ENCODE measurements at places on chromosomes 5 and 9.
A peak's percentile ranks its signal among the peaks of the same experiment; 100 is the strongest.

DNA sequence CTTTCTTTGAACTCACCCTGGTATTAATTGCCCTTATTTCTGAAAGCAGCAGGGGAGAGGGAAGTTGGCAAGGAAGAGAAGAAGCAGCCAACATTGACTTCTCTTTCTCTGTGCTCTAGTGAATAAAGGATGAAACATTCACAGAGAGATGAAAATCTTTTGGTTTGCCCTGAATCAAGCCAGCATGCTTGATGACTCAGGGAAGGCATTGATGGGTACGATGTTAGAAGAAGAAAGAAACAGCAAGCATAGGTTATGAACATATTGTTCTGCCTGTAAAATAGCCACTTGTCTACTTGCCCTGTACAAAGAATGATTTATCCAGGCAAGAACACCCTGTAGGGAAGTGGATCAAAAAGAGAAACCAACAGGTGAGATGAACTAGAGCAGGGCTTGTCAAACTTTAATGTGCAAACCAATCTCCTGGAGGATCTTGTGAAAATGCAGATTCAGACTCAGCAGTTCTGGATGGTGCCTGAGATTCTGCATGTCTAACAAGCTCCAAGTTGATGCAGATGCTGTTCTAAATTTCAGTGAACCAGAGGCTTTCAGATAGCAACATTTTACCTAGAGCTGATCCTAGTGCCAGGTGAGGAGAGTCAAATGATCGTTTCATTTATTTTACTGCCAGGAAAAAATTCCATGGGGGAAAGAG is 586.6 kb upstream of the TLE4 start:
- DNase-seq = no peak

DNA sequence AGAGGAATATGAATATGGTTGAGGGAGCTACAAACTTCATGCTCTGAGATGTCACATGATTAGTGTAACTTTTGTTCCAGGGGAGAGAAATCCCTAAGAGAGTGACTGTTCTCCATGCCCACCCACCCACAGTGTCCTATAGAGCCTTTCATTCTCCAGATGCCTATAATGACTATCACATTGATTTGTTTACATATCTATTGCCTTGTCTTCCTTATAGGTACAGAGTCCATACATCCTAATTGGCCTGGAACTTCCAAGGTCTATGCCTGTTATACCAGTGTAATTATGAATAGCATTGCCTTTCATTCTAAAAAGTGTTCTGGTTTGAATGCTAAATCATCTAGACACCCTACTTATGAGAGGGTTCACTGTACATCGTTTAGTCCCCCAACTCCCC is 475.4 kb downstream of the RAB3C start:
- no peak for DNase-seq

DNA sequence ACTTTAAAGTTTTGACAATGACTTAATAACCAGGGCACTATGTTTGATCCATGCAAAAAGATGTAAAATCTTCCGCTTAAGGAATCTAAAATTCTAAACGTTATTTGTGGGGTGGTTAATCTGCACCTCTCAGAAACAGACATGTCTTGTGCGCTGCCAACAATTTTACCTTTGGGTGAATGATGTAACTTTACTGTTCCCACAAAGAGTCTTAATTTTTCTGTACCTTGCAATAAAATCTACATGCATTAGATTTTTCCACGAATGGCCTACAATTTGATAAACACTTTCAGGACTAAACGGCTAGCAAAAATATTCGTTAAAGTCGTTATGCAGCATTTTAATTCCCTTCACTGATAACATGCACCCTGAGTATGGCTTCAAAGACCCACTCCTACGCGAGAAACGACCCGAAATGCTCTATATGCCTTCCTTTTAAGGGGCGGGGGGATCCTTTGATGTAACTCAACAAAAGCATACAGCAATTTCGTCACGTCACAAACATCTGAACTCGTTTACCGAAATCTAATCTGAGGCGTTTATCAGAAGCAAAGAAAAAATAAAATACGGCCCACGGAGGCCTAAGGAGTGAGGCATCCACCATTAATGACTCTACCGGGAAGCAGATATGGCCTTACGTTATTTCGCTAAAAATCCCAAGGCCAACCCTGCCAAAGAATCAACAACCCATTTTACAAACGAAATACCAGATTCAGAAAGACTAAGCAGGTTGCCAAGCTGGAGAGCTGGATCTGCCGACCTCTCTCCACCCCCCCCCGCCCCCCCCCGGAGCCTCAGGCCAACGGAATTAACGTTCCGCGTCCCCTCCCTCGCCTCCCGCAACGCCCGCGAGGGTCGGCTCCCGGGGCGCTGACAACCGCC is 621 bp downstream of the AK6 start:
- DNase-seq = peak; percentile 32

DNA sequence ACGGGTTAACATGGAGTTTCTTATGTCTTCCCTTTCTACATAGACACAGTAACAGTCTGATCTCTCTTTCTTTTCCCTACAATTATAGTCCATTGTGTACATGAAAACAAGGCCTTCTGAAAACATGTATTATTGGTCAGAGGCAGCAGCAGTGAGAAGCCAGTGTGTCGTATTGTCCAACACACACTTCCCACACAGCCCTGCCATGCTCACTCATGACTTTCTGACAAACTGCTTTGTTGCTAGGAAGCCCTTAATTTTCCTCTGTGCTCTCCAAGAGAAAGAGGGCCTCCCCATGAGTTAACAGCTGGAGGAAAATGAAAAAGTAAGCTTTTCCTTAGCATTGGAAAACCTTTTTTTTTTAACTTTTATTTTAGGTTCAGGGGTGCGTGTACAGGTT is 56.4 kb upstream of the N4BP3 start:
- DNase-seq = no peak

DNA sequence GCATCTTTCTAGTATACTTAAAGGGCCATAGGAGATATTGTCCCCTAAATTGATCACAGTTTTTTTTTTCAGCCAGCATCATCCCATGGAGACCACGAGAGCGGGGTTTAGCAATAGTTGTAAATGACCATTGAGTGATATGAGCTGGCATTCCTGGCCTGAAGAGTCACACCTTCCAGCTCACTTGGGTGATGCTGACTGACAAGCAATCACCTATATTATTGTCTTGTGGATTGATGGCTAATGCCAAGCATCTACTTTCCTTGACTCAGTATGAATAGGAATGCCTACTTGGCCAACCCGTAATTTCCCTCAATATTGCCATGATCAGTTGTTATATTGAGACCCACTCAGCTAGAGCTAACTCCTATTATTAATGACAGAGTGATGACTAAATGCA is 70.5 kb downstream of the ADAMTSL1 start:
- no peak for DNase-seq

- DNase-seq = no peak
These were observed 62.1 kb downstream of the TRIM32 start for GRCh38 chr9:116749176-116749575.

DNA sequence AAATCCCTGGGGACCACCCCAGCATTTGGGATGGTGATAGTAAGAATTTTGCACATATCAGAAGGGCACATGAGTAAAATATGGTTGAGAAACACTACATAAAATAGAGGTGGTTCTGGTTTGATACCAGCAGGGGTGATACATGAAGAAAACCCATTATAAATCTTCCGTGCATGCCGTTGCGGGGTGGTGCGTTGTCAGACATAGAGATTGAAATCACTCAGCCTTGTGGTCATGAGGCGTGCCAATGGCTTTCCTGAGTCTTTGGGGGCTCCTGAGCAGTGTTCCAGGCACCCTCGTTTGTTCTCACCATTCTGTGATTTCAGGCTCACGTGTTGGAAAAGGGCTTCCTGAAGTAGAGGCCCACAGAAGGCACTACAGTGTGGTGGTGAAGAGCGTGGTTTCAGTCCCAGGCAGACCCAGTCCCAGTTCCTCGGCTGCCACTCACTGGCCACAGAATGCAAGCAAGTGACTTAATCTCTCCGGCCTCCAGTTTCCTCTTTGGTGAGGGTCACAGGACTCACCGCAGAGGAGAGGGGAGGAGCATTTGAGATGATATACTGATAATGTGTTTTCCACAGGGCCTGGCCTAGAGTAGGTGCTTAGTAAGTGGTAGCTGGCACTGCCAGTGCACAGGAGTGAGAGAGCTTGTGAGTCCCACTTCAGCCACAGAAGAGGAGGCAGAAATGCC is 20.5 kb upstream of the GLRX start:
- DNase-seq = peak; percentile 98

GRCh38 chr9:93193388-93194220 is 9.7 kb downstream of the WNK2 start:
- no peak for DNase-seq

GRCh38 chr5:176133289-176133870 is 104.8 kb upstream of the SIMC1 start:
- DNase-seq = no peak

DNA sequence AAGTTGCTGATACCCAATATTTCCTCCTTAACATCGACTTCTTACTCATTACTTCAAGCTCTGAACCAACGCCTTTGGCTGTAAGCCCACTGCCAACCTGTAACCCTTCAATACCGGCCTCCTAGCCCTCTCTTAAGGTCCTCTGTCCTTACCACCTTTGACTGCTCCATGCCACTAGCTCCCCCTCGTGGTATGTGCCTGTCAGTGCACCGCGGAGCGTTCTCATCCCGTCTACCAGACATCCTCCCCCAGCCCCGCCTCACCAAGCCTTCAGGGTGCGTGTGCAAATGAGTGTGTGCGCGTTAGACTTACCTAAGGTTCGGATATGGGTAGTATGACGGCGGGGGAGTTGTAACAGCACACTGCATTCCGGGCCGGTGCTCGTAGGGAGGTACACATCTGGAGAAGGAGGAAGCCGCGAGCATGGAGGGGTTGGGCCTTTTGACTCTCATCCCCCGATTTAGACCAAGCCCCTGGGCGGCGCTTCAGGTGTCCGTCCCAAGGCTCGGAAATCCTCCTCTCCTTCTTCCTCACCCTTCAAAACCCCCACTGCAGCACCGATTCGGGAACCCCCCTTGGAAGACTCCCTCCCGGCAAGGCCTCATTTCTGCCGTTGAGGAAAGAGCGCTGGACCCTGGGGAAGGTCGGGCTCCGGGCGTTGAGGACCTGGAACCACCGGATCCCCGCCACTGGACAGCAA is 2.8 kb upstream of the MYORG start:
- peak; percentile 84 for DNase-seq

GRCh38 chr9:137924169-137924568 is 46.6 kb downstream of the CACNA1B start:
- no peak for DNase-seq

DNA sequence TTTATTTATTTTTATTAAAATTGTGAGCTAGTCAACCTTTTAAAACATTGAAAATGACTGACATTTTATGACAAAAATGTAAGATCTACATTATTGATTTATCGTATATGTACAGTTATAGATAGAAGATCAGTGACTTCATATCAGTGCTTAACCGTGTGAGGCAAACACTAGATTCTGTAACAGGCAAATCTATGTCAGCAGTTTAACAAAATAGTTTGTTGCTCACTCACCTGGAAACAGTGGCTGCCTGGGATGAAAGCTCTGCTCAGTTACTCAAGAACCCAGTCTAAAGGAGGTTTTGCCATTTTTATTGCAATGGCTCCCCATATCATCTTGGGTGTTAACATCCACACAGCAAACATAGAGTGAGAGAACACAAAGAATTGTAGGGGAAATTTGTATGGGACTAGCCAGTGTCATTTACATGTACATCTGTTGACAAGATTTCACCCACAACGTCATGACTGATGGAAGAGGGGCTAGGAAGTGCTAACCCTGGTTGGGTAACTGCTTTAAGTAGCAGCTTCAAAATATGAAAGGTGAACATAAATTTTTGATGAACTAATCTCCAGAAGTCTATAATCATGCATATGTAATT is 49.0 kb downstream of the SGCD start:
- DNase-seq = no peak

DNA sequence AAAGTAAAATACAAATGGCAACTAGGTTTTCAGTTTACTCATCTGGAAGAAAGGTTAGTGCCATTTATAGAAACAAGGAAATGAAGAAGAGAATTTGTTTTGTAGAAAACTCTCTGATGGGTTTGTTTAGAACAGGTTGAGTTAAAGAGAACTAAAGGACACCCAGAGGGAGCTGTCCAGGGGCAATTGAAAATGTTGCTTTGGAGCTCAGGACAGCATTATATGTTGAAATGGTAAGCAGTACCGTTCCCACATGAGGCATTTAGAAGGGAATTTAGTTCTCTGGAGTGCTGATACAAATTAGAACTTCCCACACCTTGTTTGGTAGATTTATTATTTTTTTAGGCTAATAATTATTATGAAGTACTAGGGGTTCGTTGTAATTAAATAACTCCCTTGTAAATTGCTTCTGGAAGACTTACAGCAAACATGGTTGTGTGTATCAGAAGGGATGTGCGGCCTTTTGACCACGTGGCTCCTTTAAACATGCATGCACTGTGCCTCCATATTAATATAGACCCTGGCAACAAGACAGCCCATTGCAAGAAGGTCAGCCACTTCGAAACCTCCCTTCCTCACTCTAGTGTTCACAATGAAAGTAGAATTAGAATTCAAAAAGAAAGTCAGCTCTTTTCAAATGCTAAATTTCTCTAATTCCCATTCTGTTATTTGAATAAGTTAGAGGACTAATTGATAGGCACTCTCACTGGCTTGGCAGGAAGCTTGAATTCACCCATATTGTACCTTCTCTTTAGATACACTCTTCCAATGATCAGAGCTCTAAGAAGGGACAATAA is 71.7 kb downstream of the ZNF462 start:
- DNase-seq = no peak

- no peak for DNase-seq
These were observed 12.3 kb downstream of the GLRA1 start for GRCh38 chr5:151912360-151912759.

- DNase-seq = no peak
These were observed 53.2 kb downstream of the NDST1 start for GRCh38 chr5:150561192-150561512.

- DNase-seq = peak; percentile 16
These were observed at the start of gene GDA for GRCh38 chr9:72149231-72149975. TSS of gene GDA (plus strand) at chr9:72149440. CDS start at chr9:72149560, 120 bp downstream.

GRCh38 chr5:178984145-178985072 is 10.7 kb downstream of the GRM6 start:
- DNase-seq = no peak

- DNase-seq = no peak
These were observed 8.4 kb upstream of the SLC2A6 start for GRCh38 chr9:133487331-133487725.

GRCh38 chr9:137685741-137686420 is 67.1 kb downstream of the EHMT1 start:
- no peak for DNase-seq

DNA sequence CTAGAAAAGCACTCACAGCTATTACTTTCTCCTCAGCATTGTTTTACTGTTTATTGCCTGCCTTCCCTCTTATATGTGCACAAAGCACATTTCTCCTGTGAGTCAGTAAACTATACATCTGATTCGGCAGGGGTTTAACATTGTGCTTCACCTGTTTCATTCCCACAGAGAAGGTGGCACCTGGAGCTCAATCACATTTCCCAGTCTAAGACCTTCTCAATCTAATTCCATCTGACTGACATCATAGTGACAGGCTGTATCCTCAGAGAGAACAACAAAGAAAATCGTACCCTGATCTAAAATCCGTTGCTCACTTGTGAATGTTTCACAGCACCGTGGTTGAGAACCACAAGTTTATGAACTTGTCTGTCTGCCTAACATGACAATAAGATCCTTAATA is 92.4 kb upstream of the CAST start:
- DNase-seq = no peak

Data from inflammatory macrophage (primary cell).